Glomerular endothelial cell (primary cell): ENCODE measurements at places on chromosomes 7 and 10. TPM values are rescaled to one million over a fixed set of nuclear protein-coding genes. Genes with fewer than 3 reads are reported as not detected.

- no peak for DNase-seq
These were observed 532.0 kb downstream of the GATA3 start for GRCh38 chr10:8586504-8586903.

The GAD2 gene
- total RNA-seq = not detected in 2 replicates

GRCh38 chr10:102757323-102757722 is 13.6 kb downstream of the WBP1L start:
- DNase-seq = no peak

DNA sequence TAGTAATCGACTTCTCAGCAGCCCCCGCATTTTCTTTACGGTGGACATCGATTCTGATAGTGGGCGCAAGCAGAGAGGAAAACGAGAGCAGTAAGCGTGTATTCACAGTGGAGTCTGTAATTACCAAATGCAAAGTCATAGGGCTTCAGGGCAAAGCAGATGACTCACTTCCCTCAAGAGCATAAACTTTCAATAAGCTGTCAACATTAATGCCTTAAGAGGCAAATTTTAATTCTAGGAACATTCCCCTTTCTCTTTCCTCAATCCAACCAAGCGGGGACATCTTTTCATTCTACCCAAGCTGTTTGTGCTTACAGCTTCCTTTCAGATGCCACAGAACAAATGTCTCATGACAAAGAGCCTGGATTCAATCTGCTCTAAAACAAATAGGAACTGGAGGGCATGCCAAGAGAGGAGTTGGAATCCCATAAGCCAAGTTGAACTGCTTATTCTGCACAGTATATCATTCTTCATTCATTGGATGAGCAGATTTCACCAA is 48.6 kb downstream of the MALSU1 start:
- DNase-seq = no peak

The ERVW-1 gene
- total RNA-seq = not detected in 2 replicates

- no peak for DNase-seq
These were observed 53.8 kb downstream of the SMURF1 start for GRCh38 chr7:99089914-99090629.

DNA sequence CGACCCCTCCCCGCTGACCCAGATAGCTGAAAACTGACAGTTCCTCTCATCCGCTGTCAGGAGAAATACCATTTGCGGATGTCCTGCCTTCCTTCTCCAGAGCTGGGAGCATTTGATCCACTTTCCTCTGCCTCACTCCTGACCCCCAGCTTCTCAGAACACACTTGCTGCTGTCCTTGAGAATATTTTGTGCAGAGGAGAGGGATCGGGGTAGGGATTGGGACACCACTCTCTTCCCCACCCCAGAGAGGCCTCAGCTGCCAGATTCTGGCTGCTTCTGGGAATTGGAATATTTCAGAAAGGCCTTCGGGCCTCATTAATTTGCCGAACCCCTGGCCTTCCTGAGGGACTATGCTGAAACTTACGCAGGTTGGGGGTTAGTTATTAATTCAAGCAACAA is 97.0 kb downstream of the C10orf105 start:
- no peak for DNase-seq

The KIAA1217 gene
- 27.3 and 63.1 TPM in 2 replicates for total RNA-seq

DNA sequence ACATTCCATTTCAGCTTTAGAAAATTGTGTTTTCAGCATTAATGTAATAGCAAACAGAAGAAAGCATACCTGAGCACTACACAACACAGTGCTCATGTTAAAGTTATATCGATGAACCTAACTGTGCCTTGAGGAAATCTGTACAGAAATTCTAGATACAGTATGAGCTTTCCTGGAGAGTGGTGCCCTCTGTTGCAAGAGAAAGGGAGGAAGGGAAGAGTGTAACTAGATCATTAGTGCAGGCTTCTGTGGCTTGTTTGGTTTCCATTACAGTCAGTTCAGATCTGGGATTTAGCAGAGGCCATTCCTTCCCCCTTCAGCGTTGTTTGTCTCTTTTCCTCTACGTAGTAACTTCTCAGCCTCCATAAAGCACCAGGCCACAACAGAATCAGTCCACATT is 139.7 kb downstream of the HTR7 start:
- DNase-seq = no peak

GRCh38 chr7:30896036-30896435 is 15.6 kb upstream of the AQP1 start:
- DNase-seq = no peak

DNA sequence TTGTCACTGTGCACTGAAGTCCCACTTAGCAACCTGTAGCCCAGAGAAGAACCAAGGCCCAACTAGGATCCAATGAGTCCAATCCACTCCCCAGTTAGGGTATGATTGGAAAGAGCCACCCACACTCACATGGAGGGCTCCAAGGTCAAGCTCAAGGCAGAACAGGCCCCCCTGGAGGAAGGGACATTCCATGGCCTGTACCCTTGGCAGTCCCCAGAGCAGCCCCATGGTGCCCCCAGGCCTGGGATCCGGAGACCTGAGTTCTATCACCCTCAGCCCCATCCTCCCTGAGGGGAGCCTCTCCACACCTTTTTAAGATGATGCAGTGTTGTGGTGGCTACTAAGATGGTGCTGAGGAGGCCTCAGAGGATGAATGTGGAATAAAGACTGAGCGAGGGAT is 231.4 kb downstream of the GRID1 start:
- DNase-seq = no peak

GRCh38 chr10:21396889-21397288 is 128.6 kb downstream of the SKIDA1 start:
- DNase-seq = no peak

The GPRIN2 gene
- 0.10 and 0.41 TPM in 2 replicates for total RNA-seq

The TRIM50 gene
- total RNA-seq = not detected in 2 replicates

GRCh38 chr7:71706597-71706975 is 574.6 kb downstream of the GALNT17 start:
- DNase-seq = no peak

The CFAP58 gene
- 1.2 and 1.7 TPM in 2 replicates for total RNA-seq

GRCh38 chr10:27345455-27345920 is 104.9 kb upstream of the ACBD5 start:
- no peak for DNase-seq

The KIAA1549 gene
- 7.8 and 8.7 TPM in 2 replicates for total RNA-seq

The PDSS1 gene
- total RNA-seq = 4.7 and 9.7 TPM in 2 replicates

The ZFYVE27 gene
- 11.4 and 22.6 TPM in 2 replicates for total RNA-seq

The MUC3A gene
- not detected in 2 replicates for total RNA-seq

The MOGAT3 gene
- total RNA-seq = not detected in 2 replicates

DNA sequence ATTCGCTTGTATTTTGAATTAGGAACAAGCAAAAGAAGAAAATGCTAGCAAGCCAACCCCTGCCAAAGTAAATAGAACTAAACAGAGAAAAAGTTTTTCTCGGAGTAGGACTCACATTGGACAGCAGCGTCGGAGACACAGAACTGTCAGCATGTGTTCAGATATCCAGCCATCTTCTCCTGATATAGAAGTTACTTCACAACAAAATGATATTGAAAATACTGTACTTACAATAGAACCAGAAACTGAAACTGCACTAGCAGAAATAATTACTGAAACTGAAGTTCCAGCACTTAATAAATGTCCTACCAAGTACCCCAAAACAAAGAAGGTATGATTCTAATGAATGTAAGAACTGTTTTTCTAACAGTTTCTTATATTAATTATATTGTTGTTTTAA is 87.9 kb downstream of the KMT2E start:
- no peak for DNase-seq

DNA sequence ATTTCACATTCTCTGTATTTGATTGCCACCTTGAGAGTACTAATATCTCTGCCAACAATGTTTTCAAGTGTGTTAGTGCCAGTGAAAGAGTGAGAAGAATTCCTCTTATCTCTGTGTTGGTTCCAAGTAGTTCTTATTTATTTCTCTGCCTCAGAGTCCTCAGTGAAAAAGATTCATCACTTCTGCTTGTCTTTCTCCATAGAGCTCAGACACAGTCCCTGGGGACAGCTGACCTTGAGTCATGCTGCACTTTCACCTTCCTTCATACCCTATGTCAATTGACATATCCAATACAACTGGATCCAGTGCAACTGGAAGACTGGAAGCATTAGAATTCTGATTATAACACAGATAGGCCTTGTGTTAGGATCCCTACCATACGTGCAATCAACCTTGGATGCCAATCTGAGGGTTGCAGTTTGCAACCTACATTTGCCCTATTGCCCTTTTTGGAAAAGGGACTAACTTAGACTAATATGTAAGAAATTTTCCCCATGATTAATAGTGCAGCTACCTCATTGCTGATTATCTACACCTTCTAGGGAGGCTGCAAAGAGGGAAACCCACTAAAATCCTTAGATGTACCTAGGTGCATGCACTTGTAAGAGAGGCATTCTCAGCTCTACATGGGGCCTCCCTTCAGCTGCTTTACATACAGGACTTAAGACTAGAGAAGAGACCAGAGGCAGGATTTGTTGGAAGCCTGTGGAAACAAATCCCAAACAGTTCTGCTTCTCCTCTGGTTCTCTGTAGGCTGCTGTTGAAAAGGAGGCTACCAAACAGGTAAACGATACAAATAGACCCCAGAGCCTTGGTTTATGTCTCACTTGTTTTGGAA is 8.4 kb downstream of the IFIT2 start:
- no peak for DNase-seq

- DNase-seq = no peak
These were observed 31.9 kb upstream of the ADCYAP1R1 start for GRCh38 chr7:31020161-31020560.

DNA sequence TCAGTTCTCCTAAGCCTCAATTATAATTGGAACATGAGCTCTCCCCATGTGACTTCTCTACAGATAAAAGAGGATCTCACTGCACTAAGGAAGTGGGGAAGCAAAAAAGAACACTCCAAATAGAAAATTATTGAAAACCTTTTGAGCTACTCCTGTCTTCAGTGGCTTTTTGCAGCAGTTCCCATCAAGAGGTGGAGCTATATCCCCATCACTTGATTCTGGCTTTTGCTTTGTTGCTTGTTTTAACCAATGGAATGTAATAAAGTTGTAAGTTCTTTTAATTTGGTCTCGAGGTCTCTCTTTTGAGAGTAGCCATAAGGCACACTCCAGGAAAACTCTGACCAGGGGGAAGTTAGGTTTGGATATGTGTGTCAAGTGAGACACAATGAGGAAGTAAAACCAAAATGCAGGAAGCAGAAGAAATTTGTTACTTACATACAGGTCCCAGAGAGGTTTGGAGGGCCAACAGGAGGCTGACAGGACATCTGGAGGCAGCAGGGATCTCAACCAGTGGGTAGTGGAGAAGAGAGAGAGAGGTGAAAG is 569.4 kb downstream of the HTR7 start:
- DNase-seq = no peak

DNA sequence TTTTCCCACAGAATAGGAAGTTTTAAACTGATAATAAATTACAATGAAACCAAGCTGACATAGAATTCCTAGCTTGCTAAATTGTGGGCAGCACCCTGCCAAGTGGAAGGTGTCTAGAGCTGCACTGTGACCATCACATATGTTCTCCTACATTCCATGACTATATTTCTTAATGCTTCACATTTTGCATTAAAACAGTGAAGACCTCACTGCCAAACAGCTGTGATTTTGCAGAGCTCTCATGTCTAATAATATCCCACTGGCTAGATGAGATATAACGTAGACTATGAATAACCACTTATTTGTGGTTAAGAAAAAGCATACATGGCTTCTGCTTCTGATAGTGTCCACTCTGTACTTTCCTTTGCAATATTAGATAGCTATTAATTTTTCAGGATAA is 228.3 kb upstream of the TEX47 start:
- DNase-seq = no peak

The LAMB1 gene
- 458 and 732 TPM in 2 replicates for total RNA-seq

DNA sequence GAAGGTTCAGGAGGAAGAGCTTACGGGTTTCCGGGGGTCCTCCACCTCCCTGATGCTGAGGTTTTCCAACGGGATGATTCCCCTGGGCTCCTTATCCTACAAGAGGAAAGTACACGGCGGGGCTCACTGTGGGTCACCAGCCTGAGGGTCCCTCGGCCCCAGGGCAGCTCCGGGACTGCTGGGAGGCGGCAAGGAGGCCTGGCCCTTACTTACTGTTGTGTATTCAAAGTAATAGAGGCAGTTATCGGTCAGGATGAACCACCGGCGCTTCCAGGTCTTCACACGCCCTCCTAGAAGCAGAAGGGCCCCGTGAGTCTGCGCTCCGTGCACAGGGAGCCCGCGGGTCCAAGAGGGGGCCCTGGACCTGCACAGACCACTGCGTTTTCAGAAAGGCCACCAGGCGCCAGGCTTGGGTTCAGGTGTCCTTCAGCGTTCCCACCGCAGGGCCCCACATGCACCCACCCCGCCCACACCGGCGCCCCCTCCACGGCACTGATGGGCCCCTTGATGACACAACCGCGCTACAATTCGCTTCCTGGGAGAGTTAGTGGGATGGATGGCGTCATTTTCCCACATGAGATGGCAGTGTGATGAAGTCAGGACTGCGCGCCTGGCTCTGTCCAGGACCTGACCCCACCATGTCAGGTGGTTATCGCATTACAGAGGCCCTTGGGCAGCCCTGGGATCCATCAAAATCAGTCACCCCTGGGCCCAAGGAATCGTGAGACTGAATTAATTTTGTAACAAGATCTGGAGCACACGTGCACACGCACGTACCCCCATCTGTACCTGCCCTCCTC is 106.7 kb downstream of the CYTH3 start:
- no peak for DNase-seq

GRCh38 chr7:155009570-155010157 is 6.7 kb upstream of the PAXIP1 start:
- DNase-seq = no peak

- DNase-seq = no peak
These were observed 142.8 kb downstream of the LSM5 start for GRCh38 chr7:32347244-32347828.

GRCh38 chr10:87740254-87740655 is 77.8 kb downstream of the ATAD1 start:
- no peak for DNase-seq

DNA sequence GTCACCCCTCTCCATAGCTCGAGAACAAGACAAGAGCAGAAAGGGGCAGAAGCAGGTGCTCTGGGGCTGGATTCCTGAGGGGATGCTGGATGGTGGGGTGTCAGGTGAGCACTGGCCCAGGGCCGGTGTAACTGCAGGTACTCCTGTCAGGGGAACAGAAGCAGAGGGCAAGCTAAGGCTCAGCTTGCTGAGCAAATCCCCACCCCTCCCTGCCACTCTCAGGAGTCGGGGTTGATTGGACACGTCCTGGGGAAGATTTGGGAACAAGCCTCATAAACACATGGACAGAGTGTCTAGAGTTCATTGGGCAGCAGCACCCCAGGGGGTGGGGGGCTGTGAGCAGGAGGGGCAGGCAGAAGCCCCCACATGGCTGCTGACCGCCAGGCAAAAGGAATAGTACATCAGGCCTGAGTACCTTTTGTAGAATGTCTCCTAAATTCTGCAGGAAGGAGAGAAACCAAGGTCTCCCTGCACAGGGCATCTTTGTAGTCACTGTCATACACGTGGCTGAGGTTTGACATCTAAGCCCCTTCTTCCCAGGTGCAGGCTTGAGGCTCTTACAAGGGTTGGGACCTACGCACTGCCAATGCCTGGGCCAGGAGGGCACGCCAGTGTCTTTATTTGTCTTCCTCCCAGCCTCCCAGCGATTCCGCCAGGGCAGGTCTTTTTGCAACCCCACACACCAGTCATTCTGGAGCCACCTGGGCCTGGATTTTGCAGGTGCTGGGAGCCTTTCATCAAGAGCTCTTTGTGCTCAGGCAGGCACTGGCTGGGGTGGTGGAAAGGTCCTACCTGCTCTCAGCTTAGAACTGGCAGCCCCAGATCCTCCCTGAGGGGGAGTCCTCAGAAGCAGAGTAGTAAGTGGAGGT is 2.8 kb downstream of the CALML3 start:
- DNase-seq = no peak

The ITPRID1 gene
- not detected in 2 replicates for total RNA-seq
